Neuronal stem cell (in vitro differentiated cells): ENCODE measurements at places on chromosomes 3 and 15.

DNA sequence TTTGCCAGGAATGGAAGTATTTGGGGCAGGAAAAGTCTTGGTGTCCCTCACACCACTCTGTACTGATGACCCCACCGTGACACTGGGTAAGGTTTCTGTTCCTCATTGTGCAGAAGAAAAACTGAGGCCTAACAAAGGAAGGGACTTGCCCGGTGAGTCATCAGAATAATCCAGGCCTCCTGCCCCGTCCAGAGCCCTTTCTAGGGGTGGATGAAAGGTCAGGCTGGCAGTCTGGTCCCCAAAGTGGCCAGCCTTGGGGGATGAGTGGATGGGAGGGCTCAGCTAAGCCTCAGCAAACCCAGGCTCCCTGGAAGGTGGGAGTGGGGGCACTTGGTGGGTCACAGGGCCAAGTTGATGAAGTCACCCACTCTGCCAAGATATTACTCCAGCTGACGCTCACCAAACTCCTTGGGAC, 2.3 kb upstream of the DNAH1 start:
- H3K27ac ChIP-seq = peak overlapping the region; percentile 41
- H3K4me1 ChIP-seq = peaks cover 50% of the 10 kb centered on the region
- no peaks in the 10 kb centered on the region for H3K27me3 ChIP-seq
- no peak overlapping the region for H3K4me3 ChIP-seq
- no peaks in the 10 kb centered on the region for H3K36me3 ChIP-seq

- peaks cover 4% of the 10 kb centered on the region for H3K4me1 ChIP-seq
- no peaks in the 10 kb centered on the region for H3K27me3 ChIP-seq
- no peak for DNase-seq
- H3K27ac ChIP-seq = no peak overlapping the region
- no peaks in the 10 kb centered on the region for H3K36me3 ChIP-seq
- H3K4me3 ChIP-seq = no peak overlapping the region
Observed at GRCh38 chr15:100761290-100761935, 118.2 kb upstream of the ALDH1A3 start.

DNA sequence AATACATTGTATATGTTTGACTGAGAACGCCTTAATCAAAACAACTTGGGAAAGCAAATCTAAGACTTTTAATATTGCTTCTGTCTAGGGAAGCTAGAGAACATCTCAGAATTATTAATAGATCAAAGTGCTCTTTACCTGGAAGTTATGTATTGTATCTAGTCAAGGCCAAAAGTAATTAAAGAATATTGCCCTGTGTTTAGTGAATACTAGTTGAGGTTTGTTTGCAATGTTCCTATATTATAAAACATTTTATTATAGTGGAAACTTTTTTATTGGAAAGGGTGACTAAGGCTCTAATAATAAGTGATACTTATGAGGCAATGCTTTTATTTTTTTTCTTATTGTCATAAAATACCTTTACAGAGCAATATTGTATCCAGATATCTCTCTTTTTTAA, 118.2 kb downstream of the CADM2 start:
- DNase-seq = no peak
- H3K4me3 ChIP-seq = no peak overlapping the region
- H3K27ac ChIP-seq = no peak overlapping the region
- peaks cover 2% of the 10 kb centered on the region for H3K4me1 ChIP-seq

- no peaks in the 10 kb centered on the region for H3K4me1 ChIP-seq
- no peak overlapping the region for H3K4me3 ChIP-seq
- H3K27me3 ChIP-seq = no peaks in the 10 kb centered on the region
- no peak overlapping the region for H3K27ac ChIP-seq
Observed at GRCh38 chr3:39264053-39264452, 15.8 kb downstream of the CX3CR1 start.

DNA sequence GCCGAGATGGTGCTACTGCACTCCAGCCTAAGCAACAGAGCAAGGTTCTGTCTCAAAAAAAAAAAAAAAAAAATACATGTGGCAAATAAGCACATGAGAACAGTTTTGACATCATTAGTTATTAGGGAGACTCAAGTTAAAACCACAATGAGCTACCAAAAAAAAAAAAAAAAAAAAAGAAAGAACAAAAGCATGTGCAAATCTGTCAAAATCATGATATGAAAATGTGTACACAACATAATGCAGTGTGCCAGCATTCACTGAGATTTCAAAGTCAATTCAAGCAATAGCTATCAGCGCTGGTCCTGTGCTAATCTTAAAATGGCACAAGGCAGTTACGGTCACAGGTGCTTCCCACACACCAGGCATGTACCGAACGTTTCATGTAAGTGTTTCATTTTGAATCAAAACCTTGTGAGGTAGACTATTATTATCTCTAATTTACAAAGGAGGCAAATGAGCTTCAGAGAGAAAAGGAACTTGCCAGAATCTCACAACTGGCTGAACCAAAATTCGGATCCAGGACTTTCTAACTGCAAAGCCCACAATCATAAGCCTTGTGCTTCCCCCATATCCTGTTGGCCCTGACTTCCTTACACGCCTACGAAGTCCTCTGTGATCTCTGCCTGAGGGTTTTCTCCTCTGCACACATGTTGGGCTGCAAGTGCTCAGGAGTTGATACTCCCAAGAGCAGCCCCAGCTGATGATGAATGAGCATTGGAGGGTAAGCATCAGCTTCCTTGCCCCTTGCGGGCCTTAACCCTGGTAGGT, 200.1 kb upstream of the PROK2 start:
- DNase-seq = no peak
- H3K27me3 ChIP-seq = no peaks in the 10 kb centered on the region
- H3K36me3 ChIP-seq = no peaks in the 10 kb centered on the region
- H3K27ac ChIP-seq = no peak overlapping the region
- H3K4me3 ChIP-seq = no peak overlapping the region

DNA sequence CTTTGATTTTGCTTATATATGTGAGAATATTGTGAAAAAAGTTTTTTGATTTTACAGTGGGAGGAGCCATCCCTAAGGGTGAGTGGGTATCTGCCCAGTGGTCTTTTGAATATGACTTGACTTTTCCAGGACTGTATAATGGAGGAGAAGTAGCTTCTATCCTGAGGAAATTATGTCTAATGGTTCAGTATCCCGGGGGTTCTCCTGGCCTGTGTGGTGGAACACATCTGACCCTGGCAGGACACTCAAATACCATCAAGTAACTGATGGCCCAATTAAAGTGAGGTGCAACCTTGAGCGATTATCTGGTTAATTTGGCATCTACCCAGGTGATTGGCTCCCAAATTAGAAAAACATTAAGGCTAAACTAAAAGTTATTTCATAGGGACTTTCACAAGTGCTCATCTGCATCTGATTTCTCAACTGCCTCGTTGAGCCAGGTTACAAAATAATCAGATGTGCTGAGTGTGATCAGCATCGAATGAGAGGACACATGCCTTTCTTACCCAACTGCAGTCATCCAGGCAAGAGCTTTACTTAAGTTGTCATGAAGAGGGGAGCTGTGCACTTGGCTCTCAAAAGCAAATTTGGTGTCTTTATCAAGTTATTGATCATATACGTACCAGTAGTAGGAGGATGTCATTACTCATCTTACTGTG, 201.4 kb downstream of the IL5RA start:
- DNase-seq = no peak
- no peaks in the 10 kb centered on the region for H3K27me3 ChIP-seq
- no peak overlapping the region for H3K27ac ChIP-seq
- no peaks in the 10 kb centered on the region for H3K36me3 ChIP-seq

GRCh38 chr3:186847437-186847836, 4.9 kb downstream of the ADIPOQ start:
- H3K4me1 ChIP-seq = peaks cover 2% of the 10 kb centered on the region
- no peaks in the 10 kb centered on the region for H3K36me3 ChIP-seq
- H3K27ac ChIP-seq = no peak overlapping the region
- no peaks in the 10 kb centered on the region for H3K27me3 ChIP-seq

- H3K4me3 ChIP-seq = no peak overlapping the region
- no peaks in the 10 kb centered on the region for H3K4me1 ChIP-seq
- H3K27ac ChIP-seq = no peak overlapping the region
- no peak for DNase-seq
- H3K36me3 ChIP-seq = no peaks in the 10 kb centered on the region
Observed at GRCh38 chr3:189502676-189503257, 128.4 kb upstream of the TP63 start.

GRCh38 chr15:55856506-55857164, 113.7 kb upstream of the PRTG start:
- no peaks in the 10 kb centered on the region for H3K4me1 ChIP-seq
- H3K36me3 ChIP-seq = peaks cover 60% of the 10 kb centered on the region
- no peak for DNase-seq

DNA sequence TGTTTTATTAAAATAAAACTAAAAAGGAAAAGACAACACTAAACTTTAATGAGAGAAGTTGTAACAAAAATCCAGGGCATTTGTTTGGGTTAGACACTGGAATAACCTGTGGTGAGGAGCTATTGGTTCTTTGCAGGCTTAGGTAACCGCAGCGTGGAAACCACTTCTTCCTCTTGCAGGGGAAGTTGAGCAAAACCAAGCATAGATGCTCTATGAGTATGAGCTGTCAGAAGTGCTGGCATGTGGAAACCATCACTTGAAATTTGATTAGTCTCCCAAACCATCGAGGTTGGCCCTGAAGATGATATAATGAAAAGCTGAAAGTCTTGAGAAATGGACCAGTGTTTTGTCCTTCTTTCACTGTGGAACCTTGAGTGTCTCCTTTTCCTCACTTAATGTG, 127.1 kb upstream of the RBMS3 start:
- no peak overlapping the region for H3K27ac ChIP-seq

GRCh38 chr15:89333959-89334509, 590 bp downstream of the POLG start:
- H3K27me3 ChIP-seq = peaks cover 2% of the 10 kb centered on the region
- peak overlapping the region; percentile 99 for H3K4me3 ChIP-seq
- H3K36me3 ChIP-seq = peaks cover 43% of the 10 kb centered on the region
- peak overlapping the region; percentile 74 for H3K27ac ChIP-seq

- no peak for DNase-seq
- H3K4me3 ChIP-seq = no peak overlapping the region
- no peak overlapping the region for H3K27ac ChIP-seq
Observed at GRCh38 chr3:8608791-8609467, 35.7 kb downstream of the SSUH2 start.

DNA sequence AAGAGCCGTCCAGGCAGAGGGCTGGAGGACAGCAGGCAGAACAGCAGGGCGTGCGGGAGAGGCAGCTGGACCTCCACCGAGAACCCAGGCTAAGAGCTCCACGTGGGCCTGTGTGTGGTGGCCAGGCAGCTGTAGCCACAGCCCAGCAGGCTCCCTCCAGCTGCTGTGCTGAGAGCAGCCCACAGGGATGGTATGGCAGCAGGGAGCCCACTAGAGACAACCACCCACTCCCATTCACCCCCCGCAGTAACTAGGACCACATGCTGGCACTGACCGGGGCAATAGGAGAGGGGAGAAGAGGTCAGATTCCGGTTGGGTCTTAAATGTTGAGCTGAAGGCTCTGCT, 25.6 kb upstream of the MUSTN1 start:
- no peaks in the 10 kb centered on the region for H3K4me1 ChIP-seq
- no peaks in the 10 kb centered on the region for H3K27me3 ChIP-seq
- DNase-seq = no peak
